ENCODE measurements at places on chromosomes 2 and 18.

DNA sequence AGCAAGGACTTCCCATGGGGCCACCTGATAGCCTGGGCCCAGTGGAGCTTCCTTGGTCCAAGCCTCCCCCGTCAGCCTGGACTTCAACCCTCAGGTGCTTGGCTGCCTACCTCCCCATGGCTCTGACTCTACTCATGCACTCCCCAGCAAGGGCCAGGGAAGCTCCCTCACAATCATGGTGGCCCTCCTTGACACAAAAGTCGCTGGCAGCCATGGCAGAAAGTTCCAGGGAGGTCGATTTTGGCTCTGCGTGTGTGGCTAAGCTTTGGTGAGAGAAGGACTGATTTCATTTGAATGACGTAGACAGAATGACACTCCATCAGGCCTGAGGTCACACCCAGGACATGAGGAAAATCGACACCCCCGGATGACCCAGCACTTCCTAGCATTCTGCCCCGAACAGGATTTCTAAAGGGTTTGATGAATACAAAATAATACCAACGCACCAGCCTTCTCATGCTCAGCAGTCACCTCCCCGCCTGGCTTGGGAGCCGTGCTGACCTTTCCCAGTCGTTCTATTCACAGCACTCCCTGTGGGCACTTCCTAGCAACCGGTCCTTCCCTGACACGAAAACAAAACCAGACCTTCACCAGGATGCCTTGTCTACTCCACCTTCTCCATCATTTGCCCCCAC is 52.7 kb downstream of the LBH start:
- no peaks in the 10 kb centered on the region for H3K36me3 ChIP-seq
- no peak for DNase-seq
- no peak overlapping the region for H3K4me3 ChIP-seq
- no peak overlapping the region for H3K27ac ChIP-seq
- peaks cover 34% of the 10 kb centered on the region for H3K4me1 ChIP-seq

GRCh38 chr2:160715428-160715827 is 221.8 kb upstream of the RBMS1 start:
- peaks cover 2% of the 10 kb centered on the region for H3K36me3 ChIP-seq
- H3K4me3 ChIP-seq = no peak overlapping the region
- no peak for DNase-seq
- peaks cover 3% of the 10 kb centered on the region for H3K27me3 ChIP-seq

GRCh38 chr18:24089076-24089475 is 49.8 kb upstream of the CABYR start:
- DNase-seq = no peak
- peaks cover 58% of the 10 kb centered on the region for H3K36me3 ChIP-seq
- H3K4me3 ChIP-seq = no peak overlapping the region
- no peaks in the 10 kb centered on the region for H3K27me3 ChIP-seq

DNA sequence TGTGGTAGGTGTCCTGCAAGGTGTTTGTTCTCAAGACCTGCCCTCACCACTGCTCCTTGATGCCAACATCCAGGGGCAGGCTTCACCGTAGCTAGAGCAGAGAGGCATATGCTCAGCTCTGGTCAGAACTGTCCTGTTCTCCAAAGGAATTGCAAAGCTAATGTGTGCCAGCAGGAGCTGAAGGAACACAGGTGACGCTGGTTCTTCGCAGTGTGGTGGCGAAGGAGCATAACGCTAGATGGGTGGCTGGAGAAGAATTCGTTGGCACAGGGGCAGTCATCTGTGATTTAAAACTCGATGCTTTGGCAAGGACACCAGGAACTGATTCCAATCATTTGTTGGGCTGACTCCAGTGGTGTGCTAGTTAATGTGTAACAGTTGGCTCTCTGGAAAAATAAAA is 11.4 kb upstream of the PER2 start:
- no peaks in the 10 kb centered on the region for H3K4me1 ChIP-seq
- no peak overlapping the region for H3K27ac ChIP-seq
- H3K4me3 ChIP-seq = no peak overlapping the region
- H3K36me3 ChIP-seq = no peaks in the 10 kb centered on the region
- no peak for DNase-seq

DNA sequence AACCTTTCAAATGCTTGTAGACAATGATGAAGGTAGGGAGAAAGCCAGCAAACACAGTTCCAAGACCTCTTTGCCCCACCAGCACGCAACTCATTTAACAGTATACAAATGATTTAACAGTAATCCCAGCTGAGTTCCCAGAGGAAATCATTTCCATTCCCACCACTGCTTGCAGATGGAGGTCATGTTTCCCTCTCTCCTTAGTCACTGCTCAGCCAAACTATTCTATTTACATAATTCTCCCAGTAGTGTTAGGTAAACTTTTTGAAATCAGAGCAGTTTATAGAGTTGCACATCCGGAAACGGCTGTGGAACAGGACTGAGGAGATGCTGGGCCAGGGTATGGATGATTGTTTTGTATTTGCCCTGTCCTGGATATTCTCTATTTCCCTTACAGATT is 328.5 kb downstream of the FIGN start:
- H3K36me3 ChIP-seq = no peaks in the 10 kb centered on the region
- no peaks in the 10 kb centered on the region for H3K27me3 ChIP-seq
- no peaks in the 10 kb centered on the region for H3K4me1 ChIP-seq

GRCh38 chr18:48575658-48576456 is 37.0 kb downstream of the CTIF start:
- H3K4me1 ChIP-seq = no peaks in the 10 kb centered on the region
- H3K27me3 ChIP-seq = no peaks in the 10 kb centered on the region
- DNase-seq = no peak
- no peak overlapping the region for H3K4me3 ChIP-seq
- no peaks in the 10 kb centered on the region for H3K36me3 ChIP-seq

- DNase-seq = no peak
- H3K4me3 ChIP-seq = no peak overlapping the region
- H3K36me3 ChIP-seq = no peaks in the 10 kb centered on the region
These were observed 60.2 kb downstream of the LYPD6B start for GRCh38 chr2:149098701-149099100.
